Mesenteric fat pad (tissue), 1 donor: ENCODE measurements at places on chromosomes 16 and 17.
A peak's percentile ranks its signal among the peaks of the same experiment; 100 is the strongest.

DNA sequence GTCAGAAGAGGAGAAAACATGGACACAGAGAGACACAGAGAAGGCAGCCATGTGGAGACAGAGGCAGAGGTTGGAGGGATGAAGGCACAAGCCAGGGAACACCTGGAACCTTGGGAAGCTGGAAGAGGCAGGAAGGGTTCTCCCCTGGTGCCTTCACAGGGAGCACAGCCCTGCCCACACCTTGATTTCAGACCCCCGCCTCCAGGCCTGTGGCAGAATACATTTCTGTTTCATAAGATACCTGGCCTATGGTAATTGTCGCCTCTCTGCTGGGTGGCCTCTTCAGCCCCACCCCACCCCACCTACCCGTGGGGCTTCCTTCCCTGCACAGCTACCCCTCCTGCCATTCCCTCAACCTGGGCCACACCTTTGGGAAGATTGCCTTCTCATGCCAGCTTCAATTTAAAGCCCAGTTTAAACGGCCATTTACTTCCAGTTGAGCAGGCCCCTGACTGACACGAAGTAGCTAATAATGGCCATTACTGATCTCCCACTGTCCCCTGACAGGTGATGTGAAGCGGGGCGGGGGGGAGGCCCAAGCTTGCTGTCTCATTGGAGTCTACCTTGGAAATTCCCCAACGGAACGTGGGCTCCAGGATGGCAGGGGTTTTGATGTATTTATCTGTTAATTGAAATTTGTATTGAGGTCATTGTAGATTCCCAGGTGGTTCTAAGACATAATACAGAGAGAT is 291.7 kb upstream of the FOXF1 start:
- DNase-seq, result peak; percentile 71

DNA sequence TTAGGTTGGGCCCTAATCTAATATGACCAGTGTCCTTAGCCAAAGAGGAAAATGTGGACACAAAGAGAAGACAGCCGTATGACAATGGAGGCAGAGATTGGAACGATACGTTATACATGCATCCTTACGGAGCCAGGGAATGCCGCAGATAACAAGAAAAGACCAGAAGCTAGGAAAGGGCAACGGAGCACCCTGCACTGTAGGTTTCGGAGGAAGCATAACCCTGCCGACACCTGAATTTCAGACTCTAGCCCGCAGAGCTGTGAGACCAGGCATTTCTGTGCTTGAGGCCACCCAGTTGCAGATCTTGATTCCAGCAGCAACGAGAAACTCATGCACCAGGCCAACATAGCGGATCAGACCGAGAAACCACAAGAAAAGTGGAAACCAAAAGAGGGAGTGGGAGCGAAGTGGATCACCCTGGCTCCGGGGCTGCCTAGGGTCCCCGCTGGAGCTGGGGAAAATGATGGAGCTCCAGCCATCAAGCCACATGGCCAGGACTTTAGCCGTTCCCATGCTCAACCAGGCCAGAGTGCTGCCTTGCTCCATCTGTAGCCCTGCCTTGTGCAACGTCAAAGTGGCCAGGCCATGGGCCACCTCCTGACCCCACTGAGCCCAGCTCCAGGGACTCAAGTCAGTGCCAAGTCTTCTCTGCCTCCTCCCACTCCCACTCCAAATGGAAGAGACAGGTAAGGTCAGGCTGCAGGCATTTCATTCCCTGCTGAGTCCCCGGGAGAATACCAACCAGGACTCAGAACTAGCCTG is 51.7 kb upstream of the RPL38 start:
- DNase-seq, result peak; percentile 57

GRCh38 chr16:73210686-73211085 is 162.8 kb upstream of the ZFHX3 start:
- no peak for DNase-seq

- DNase-seq, result no peak
Measured at GRCh38 chr16:56688762-56689161, 6.5 kb downstream of the MT1X start.

DNA sequence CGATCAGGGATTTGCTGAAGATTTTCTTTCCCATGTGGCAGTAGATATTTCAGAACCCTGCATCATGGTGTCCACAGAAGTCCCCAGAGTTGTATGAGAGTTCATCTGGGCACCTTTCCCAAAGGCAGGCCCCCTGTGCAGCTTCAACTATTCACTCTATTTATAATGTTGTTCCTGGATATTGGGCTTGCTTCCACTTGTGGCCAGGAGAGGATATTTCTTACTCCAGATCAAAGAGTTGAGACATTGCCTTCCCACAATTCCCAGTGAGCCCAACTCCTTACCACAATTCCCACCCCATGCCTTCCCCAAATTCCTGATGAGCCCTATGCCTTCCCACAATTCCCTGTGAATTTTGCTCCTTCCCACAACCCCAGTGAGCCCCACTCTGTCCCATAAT is 206.9 kb downstream of the WWOX start:
- no peak for DNase-seq

DNA sequence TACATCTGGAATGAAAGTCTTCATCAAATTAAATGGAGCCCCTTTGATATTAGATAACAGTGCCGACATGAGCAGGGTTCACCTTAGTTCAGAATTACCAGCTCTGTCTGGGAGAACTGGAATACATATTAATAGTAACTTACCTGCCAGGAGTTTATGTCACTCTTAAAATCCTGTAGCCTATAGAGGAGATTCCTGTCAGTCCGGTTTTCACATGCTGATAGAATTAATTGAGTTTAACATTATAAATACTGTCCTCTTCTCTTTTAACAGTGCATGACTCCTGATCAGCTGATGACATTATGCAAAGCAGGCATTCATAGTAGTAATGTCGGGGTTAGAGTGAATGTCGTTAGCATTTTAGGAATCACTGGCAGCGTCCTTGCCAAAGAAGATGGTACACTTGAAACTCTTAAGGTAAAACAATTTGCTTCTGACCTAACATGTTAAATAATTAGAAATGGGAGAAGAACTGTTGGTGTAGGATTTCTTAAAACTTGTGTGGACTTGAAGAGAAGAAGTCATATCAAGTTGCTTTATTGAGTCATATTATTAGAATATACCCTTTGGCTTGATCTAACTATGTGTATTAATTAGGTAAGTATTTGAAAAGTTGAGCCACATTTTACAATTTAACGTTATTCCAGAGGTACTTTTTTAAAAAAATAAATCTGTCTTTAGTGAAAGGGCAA is 34.3 kb downstream of the HEATR3 start:
- DNase-seq, result no peak

GRCh38 chr17:4583206-4583605 is 1.1 kb upstream of the SMTNL2 start:
- no peak for DNase-seq

DNA sequence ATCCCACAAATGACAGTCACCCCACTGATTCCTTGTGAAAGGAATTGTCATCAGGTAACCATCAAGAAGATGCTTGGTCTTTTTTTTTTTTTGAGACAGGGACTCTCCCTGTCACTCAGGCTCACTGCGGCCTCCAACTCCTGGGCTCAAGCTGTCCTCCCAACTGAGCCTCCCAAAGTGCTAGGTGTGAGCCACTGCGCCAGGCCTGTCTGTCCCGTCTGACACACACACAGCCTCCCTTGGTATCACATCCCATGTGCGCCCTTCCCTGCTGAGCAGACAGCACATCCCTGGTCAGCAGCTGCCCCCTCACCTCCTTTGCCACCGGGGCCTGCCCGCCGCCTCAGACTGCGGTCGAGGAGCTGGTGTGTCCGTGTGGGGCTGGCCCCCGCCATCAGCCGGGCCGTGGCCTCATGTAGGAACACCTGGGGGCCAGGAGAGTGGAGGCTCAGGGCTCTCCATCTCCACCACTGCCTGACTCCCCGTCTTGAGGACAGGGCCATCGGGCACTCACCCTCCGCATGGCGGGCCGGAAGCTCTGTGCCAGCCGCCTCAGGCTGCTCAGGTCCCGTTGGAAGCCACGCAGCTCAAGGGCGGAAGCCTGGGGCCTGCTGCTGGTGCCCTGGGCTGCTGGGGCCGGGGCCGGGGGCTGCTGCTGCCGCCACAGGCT is 23.6 kb downstream of the SREBF1 start:
- DNase-seq, result no peak

DNA sequence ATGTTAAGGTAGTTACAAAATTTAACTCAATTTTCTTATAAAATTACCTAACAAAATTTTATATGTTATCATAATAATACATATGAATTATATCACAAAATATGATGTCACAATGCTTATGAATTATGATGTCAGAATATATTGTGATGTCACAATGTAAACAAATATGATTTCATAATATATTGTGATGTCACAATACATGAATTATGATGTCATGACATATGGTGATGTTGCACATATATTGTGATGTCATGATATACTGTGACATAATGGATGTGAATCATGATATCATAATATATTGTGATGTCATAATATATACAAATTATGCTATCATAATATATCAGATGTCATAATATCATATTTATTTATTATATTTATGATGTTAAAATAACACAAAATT is 1879.9 kb downstream of the TP53TG3F start:
- DNase-seq, result no peak

DNA sequence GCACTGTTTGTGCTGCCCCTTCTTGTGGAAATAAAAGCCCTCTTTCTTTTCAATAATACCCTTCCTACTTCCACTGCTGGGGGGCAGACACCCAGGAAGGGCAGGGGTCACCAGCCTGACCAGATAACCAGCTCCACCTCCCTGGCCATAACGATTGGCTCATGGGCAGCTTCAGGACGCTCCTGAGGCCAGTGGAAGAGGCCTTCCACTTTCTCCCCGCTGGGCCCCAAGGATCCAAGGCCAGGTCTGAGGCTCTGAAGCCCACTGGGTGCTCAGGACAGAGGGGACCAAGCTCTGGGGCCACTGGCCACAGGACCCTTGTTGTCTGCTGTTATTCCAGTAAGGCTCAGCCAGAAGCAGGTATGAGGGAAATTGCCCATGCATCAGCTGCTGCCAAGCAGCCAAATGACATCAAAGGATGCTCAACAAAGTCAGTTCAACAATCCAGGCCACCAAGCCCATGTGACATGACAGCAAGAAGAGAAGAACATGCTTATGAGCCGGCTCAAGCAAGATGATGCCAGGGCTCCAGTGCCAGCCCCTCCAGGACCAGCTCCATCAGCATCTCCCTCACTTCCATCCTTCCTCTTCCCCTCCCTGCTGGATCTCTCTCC is 238.8 kb downstream of the ZNF423 start:
- DNase-seq, result no peak

GRCh38 chr16:50986453-50986852 is 164.6 kb downstream of the SALL1 start:
- no peak for DNase-seq
